ENCODE measurements at places on chromosomes 5 and 9.

GRCh38 chr5:45279109-45279508 lies 417.1 kb downstream of the HCN1 start:
- DNase-seq: no peak

DNA sequence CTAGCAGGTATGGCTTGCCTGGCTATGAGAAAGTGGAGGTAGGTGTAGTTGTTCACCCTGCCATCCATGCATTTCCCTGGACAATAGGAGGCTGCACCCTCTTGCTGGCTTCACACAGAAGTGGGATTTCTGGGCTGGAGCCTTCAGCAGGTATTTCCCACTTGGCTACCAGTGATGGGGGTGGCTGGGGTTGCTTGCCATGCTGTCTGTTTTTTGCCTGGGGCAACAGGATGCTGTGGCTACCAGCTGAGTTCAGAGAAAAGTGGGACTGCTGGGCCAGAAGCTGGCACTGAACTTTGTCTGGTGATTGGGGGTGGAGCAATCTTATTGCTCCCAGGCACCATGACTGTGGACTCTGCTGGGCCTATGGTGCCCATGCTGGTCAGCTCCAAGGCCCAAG lies 299.6 kb downstream of the FAM170A start:
- DNase-seq: no peak

- no peak for DNase-seq
Observed at GRCh38 chr9:68794898-68795297, 89.9 kb downstream of the PIP5K1B start.

GRCh38 chr5:32147959-32148358 lies 26.2 kb downstream of the GOLPH3 start:
- no peak for DNase-seq

DNA sequence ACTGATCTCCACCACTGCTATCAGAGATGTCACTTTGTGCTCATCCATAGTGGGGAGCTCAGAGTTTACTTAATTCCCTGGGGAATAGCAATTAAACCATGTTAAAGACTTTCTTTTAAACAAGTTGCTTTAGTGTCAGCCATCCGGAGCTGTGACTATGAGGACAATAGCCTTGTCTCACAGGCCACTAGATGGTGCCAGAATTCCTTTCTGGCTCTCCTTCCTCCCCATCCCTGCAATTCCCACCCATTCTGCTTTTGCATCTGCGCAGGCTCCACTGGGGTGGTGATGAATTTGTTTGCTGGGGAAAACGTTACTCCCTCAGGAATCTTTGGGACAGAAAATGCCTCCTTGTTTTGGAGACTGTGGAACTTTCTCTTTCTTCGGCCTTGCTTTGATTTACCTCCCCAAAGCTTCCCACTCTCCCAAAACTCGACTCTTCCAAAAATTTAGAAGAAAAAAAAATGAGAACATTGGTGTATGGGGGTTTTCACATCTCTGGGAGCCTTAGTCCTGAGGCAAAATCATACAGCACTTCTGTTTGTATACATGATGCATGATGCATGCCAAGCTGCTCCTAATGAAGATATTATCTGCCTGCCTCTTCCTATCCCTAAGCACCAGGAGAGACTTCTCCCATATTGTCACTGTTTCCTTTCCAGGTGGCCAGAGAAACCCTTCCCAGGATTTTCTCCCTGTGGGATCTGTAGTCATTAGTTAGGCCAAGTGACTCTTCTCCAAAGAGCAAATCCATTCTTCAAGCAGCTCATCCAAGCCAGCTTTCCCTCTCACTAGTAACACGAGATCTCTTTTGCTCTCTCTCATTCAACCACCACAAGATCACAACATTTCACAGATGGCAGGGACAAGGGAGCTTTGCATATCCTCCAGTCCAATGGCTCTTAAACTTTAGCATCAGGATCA lies 466.1 kb downstream of the TLR4 start:
- DNase-seq: no peak

- DNase-seq: no peak
Observed at GRCh38 chr5:147481376-147481775, 28.5 kb downstream of the DPYSL3 start.

DNA sequence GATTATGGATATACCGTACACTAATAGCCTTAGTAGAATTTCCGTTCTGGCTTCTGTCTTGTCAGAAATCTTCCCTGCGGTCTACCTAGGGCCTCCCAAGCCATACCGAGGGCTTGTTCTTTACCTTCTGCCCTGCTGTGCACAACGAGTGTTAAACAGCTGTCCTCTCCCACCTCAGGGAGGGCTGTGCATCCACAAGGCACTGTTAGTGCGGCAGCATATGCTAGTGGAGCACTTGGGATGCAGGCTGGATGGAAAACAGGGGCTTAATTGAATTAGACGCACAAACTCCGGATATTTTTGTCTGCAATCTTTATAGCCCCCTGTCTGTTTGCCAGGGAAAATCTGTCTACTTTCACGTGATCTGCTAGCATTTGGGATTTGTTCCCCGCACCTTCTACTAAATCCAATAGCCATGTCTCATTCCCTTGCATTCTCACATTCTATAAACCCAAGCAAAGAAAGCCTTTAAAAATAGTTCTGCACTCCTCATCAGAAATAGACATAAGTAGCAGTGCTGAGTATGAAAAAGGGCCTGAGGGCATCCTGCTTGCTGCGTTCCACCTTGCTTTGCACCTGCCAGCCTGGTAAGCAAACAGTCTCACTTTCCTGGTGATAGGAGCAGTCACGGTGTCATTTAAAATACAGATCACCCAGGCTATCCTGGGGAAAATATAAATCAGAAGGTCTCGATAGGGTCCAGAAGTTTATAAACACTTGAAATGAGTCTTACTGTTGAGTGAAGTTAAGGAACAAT lies 382.6 kb downstream of the RASEF start:
- no peak for DNase-seq

- DNase-seq: peak; percentile 72
Observed at GRCh38 chr5:177446200-177447065, at the start of gene PRR7. Gene PRR7, plus strand, starts transcription at chr5:177446814. Its CDS starts 8,254 bp downstream, at chr5:177455068.

- no peak for DNase-seq
Observed at GRCh38 chr5:32233696-32234447, 59.8 kb upstream of the GOLPH3 start.

GRCh38 chr9:127122176-127123063 lies at the start of gene ANGPTL2:
Gene ANGPTL2, minus strand, starts transcription at chr9:127122635. Its CDS starts 13,904 bp downstream, at chr9:127108731.
- DNase-seq: no peak

DNA sequence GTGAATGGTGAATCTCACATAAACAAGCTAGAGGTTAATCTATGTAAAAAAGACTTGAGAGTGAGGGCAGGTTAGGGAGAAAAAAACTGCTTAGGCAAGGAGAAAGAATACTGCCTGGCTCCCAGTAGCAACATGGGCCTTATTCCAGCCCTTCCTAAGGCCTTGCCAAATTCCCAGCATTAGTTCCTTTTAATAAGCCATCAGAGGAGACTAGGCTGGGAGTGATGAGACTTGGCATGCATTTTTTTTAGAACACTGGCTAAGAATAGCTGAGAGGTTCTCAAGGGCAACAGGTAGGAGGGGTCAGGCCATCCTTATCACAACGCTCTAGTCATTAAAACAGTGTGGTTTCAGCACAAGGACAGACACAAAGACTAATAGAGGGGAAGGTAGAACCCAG lies 20.9 kb upstream of the ZBTB43 start:
- no peak for DNase-seq

GRCh38 chr9:14909601-14909960 lies 647 bp downstream of the FREM1 start:
- no peak for DNase-seq

Measured in CD4-positive, alpha-beta T cell treated with Interleukin-4 for 4 hours (primary cell).